ENCODE measurements at places on chromosomes 2 and 18.

GRCh38 chr2:108982259-108982679 is 6.8 kb downstream of the EDAR start:
- DNase-seq, result no peak

- DNase-seq, result no peak
These were observed 15.8 kb downstream of the TSHZ1 start for GRCh38 chr18:75226286-75226955.

DNA sequence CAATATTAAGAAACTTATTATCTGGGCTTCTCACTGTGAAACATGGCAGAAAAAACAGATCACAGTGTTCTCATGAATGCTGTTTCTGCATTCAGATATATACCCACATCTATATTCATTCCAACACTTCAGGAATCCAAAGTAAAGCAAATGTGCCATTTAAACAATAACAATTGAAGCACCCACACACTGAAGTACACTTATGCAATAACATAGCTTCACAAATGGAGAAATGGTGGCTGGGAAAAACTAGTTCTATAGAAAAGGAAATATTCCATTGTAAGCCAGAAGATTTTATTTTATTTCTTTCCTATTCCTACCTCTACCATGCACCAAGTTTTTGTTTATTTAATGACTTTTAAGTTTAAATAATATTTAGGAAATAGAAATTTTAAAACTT is 111.9 kb downstream of the DPP4 start:
- no peak for DNase-seq

GRCh38 chr2:105249891-105250290 is 8.3 kb downstream of the GPR45 start:
- no peak for DNase-seq

DNA sequence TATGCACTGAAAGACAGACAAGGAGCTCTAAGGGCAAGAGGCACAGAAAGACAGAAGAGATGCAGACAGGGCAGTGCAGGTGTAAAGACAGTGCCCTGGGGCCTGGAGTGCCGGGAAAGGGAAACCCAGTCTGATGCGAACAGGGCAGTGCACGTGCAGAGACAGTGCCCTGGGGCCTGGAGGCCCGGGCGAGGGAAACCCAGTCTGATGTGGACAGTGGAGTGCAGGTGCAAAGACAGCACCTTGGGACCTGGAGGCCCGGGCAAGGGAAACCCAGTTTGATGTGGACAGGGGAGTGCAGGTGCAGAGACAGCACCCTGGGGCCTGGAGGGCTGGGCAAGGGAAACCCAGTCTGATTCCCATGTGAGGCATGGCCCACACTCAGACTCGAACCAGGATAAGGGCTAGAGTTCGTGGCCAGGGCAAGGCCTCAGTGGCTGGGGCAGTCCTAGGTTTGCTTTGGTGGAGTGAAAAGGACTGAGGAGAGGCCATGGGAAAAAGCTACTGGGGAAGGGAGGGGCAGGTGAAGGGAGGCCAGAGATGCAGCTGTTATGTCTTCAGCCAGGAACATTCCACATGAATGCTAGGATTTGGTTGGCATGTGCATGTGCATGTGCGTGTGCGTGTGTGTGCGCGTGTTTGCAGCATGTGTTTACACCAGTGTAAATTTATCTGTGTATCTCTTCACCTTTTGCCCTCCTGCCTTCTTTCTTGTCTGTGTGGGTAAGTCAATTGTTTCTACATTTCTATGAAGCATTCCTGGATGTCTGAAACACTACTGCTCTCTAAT is 39.1 kb upstream of the DNMT3A start:
- DNase-seq, result no peak

DNA sequence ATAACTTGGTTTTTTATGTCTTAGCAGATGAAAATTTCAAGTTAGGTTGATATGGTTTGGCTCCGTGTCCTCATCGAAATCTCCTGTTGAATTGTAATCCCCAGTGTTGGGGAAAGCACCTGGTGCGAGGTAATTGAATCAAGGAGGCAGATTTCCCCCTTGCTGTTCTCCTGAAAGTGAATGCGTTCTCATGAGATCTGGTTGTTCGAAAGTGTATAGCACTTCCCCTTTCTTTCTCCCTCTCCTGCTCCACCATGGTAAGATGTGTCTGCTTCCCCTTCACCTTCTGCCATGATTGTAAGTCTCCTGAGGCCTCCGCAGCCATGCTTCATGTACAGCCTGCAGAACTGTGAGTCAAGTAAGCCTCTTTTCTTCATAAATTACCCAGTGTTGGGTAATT is 242.1 kb upstream of the TNP1 start:
- no peak for DNase-seq

DNA sequence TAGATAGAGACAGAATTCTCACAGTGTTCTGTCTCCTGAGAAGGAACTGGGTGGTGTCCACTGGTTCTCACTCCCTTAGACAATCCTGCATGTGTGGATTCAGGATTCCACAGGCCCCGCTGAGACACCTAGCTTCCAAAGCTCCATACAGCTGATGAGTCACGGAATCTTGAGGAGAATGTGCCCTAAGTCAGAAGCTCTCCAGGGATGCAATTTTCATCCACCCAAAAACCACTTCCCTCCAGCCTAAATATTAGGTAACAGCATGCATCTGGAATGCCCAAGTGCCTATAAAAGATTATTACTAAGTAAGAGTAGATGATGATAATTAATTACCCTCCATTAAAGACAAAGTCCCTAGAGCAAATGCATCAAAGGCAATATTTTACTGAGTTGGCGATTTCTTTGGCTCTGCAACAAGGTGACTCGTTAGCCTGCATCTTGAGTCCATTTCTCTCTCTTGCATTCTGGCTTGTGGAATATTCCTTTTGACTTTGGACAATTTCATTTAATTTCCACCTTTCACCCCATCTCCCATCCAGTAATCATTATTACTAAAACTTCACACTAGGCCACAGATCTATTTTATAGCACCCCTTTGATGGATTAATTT is 475.1 kb downstream of the TNS1 start:
- no peak for DNase-seq

DNA sequence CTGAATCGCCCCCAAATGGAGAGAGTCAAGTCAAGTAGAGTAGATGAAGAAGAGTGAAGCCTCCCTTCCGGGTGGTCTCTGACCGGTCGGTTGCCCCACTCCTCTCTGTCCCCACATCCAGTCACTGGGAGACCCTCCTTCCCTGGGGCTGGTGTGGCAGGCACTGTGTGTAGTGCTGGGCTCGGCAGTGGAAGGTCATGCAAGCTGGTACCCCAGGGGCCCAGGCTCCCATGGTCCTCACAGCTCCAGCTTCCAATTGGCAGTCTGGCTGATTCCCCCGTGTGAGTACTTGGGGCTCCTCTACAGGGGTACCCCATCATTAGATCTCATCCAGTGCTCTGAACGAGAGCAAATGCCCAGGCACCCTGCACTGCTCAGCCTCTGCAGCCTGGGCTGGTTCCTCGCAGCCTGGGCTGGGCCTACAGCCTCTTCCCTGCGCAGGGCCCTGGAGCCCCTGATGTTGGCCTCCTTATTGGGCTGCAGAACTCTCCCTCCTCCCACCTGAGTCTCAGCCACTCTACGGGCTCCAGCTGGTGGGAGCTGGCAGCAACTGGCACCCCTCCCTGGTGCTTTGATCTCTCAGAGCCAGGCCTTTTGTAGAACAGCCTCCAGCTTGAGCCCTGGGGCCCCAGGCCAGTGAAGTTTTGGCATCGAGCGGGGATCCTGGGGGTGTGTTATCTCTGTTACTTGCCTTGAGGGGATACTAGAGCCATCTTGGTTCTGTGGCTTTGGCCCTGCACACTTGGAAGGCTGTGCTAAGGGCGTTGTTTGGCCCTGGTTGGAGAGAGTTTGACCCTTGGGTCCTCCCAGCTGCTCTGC is 187.8 kb upstream of the HDAC4 start:
- peak; percentile 49 for DNase-seq

DNA sequence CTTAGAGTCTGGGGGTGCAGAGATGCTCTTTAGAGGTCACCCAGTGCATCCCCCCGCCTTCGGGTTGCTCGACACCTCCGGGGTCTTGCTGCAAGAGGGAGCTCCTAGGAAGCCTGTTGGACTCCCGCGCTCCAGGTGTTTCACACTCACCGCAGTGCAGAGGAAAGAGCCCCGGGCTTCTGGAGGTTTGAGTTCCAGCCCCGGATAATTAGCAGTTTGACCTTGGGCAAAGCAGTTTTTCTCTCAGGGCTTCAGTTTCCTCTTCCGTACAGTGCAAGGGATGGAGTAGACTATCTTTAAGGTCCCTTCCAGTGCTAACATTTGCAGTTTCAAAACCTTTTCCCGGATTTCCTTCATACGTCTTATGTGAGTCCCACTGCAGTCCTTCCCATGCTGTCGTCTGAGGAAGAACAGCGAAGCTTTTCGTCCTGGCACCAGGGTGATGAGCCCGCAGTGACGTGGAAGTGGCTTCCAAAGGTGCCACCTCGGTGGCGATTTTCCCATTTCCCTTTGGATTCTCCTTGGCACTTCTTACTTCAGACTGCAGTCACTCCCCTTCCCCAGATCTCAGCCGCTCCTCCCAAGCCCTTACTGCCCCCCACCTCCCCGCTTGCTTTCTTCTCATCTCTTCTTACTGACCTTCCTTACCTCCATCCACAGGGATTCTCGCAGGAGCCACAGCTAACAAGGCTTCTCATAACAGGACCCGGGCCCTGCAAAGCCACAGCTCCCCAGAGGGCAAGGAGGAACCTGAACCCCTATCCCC is 585 bp downstream of the PNKD start:
- DNase-seq, result peak; percentile 68

DNA sequence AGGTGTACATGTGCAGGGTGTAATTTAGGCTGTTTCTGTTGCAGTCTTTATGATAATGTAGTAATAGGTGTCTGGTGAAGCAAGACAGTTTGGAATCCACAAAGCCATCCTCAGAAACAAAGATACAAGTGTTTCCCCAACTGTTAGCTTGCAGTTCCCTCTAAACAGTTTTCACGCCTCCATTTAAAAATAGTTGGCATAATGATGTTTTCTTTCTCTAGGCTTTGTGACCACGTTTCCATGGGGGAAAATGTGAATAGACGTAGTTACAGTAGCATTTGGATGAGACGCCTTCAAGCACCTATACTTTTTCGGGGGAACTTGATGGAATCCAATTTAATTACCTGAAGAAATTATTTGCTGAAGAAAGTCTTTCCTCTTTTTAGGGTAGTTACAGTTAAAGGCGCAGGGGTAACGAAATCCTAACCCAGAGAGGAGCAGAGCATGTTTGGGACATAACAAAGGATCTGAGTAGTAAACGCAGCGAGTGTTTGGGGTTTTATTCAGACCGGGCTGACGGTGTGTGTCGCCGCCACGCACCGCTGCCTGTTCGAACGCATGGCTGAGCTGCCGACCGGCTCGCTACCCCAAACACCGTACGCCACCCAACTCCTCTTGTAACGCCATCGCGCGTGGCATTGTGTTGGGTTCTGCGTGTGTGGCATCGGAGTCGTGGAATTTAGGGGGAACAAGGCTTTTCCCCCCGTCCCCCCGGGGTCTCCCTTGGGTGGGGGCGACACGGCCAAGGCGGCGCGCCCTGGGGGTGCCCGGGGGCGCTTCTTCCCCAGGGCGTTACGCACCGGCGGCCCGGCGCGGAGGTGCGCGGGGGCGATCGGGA is 681 bp upstream of the NRP2 start:
- DNase-seq, result no peak

DNA sequence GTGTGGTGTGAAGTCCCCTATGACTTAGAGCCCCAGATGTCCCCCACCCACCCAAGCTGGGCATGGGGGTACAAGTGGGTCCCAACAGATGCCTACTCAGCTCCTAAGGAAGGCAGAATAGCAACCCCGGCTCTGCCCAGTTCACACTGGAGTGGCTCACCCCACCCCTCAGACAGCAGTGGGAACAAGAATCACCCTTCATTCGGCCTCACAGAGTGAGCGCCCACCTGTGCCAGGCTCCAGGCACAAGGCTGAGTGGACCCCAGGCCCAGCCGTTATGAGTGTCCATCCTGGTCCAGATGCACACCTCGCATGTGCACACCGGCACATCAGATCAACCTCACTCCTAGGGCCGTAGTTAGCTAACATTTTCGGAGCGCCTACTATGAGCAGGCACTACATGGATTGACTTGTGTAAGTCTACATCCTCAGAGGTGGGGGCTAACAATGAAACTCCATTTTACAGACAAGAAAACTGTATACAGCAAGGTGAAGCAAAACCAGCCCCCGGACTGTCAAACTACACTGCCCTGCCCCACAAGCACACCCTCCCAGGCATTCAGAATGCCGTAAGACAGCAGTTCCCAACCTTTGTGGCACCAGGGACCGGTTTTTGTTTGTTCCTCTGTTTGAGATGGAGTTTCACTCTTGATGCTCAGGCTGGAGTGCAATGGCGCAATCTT is 2.8 kb upstream of the ASTL start:
- DNase-seq, result peak; percentile 62

- DNase-seq, result peak; percentile 91
These were observed at the start of gene IFIH1 for GRCh38 chr2:162318328-162319180. Gene IFIH1, minus strand, starts transcription at chr2:162318684. Its CDS starts 377 bp downstream, at chr2:162318307.

DNA sequence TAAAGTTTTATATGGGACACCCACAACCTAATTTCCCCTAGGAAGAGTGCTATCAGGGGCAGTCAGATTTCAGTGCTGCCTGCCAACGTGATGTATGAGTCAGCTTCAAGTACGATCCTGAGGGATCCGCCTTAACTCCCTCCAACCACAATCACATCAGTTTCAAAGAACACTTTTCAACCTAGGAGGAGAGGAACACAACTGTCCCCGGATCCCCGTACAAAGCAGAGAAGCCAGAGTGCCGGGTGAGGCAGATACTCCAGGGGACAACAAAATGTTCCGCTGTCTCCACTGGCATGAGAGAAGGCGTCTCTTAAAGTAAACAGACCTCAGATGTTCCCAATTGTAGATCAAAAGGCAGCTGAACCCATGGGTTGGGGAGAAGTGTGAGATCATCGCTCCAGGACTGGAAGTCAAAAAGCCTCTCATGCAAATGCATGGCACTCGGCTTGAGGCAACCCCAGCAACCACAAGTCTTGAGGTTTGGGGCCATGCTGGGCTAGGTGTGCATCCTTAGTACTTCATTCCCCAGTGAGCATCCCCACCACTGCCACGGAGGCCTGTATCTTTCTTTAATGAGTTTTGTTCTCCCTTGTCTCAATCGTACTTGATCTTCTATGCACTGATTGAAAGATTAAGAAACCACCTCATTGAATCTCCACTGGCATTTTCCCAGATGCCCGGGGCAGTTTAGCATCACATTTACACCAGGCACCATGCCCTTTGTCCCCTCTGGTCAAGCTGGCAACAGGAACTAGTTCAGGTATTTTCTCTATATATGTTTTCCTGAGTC is 91.0 kb upstream of the CCBE1 start:
- no peak for DNase-seq

- DNase-seq, result no peak
These were observed 34.9 kb upstream of the MAT2A start for GRCh38 chr2:85503851-85504777.

DNA sequence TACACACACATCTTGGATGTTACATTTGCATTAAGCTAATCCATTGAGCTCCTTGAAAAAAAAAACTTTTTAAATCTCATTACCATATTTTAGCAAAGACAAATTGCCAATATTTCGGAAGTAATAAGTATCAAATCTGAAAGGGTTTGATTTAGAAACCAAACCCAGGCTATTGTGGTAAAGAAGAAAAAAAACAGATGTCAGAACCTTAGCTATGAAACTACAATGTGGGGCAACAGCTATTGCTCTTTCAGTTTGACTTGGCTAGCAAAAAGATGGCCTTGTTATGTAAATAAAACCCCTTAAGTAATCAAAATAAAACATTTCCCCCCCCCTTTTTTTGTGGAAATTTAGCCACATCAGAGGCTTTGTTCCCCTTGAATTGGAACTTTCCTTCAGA is 41.2 kb upstream of the REG3A start:
- DNase-seq, result no peak

Measured in activated effector memory CD4-positive, alpha-beta T cell treated with anti-CD3 and anti-CD28 coated beads, Interleukin-2, amount 50 U/mL, for 16 hours (primary cell).